Activated CD4-positive, alpha-beta memory T cell treated with anti-CD3 and anti-CD28 coated beads for 36 hours (primary cell): ENCODE measurements at places on chromosomes 1 and 21. TPM values are rescaled to one million over a fixed set of nuclear protein-coding genes. Genes with fewer than 3 reads are reported as not detected.

- DNase-seq = no peak
Observed at GRCh38 chr1:85089203-85089602, 40.9 kb upstream of the MCOLN3 start.

DNA sequence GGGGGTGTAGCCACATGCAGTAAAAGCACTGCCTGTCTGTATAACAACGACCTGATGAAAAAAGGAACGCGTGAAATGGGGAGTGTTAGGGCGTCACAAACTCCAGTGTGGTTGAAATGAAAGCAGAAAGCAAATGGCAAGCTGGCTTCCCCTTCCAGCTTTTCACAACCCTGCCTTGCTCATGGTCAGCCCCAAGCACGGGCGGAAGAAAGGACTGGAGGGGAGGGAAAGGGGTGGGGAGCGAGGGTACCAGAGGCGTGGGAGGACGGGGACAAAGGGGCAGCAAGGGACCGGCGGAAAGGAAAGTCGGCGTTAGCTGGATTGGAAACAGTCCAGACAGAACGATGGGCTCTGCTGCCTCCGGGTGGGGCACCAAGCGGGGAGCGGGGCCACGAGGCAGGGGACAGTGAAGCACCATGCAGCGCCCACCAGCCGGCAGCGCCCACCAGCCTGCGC is 9.6 kb downstream of the VPS26C start:
- DNase-seq = no peak

DNA sequence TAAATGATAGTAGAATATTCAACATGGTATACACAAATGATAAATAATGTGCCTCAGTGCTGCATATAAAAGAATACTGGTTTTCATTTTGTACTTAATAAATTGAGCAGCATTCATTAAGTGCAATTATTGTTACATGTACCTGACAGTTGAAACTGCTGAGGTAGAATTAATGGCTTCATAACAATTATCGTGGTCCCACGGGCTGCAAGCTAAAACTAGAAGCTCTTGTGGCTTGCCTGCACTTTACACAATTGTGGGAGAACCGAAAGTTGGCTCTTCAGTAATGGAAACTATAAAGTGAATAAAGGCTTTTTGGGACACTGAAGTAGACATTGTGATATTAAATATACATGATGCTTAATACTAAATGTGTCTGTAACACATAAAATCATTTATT is 23.2 kb downstream of the INSL5 start:
- DNase-seq = no peak

DNA sequence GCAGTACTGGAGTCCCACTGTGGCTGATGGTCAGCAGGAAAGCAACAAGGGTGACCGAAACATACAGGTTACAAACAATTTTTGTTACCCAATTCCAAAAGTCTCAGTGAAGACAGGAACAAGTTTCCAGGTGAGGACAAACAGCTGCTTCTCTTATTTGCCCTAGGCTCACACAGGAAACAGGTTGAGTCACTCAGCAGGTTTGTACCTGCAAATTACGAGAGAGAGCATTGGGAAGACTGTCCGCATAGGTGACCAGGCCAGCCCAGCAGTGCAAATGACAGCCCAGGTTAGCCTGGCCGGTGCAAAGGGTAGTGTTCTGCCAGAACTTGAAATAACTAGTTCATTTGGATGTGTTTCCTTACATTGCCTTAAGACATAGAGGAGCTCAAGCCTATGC is 40.0 kb upstream of the DSCAM start:
- DNase-seq = no peak

DNA sequence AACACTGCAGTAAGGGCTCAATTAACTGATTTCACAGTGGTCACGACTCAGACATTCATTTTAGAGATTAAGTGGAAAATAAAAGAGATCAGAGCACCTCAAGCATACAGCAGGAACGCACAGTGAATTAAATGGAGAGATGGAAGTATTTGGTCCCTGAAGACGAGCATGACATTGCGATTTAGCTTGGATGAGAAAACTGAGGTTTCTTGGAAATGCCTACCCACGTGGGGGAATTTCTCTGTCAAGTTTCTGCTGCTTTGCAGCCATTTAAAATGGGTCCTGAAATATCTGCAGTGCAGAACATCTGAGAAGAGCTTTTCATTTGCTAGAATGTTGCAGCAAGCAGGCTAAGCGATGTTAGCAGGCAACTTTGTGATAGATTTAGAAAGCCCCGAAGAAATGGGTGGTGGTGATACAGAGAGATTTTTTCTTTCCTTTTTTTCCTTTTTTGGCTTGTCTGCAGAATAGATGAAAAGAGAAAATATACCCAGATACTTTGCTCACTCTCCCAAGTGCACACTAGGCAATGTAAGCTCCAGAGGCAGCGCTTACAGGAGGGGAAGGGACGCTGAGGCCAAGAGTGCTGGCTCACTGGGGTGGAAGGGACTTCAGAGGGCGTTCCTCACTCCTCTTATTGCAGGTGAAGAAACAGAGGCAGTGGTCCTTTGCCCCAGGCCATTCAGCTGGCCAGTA is 258.0 kb downstream of the KCNJ6 start:
- DNase-seq = no peak

GRCh38 chr1:157849229-157849875 is 7.7 kb upstream of the CD5L start:
- no peak for DNase-seq

DNA sequence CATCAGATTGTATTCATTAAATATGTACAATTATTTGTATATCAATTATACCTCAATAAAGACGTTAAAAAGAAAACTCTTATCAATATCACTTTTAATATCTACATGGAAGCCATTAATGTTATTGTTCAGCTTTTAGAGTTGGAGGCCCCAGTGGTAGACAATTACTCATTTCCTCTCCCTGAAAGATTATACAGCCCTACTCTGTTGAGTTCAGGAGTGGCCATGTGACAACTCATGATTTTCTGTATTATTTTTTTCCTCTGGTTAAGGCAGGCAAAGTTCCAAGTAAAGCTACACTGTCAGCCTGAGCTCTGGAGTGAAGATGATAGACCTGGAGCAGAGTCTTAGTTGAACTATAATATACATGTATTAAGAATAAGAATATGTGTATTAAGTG is 247.9 kb upstream of the B3GALT2 start:
- DNase-seq = no peak

DNA sequence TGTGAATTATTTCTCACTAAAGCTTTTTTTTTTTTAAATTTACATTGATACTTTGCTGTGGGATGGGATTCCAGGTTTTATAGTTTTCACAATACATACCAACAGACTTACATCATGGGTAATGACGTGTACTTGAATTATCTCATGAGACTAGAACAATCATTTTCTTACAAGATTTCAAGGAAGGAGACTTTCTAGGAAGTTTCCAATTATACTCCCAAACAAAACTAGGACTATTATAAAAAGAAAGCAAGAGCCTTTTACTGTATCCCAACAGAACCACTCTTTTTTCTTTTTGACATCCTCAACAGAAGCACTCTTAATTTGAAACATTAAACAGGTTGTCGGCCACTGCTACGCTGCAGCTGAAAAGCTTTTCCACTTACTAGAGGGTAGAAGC is 48.7 kb downstream of the TESK2 start:
- DNase-seq = no peak

GRCh38 chr21:14686466-14687267 is 140.6 kb upstream of the SAMSN1 start:
- no peak for DNase-seq

DNA sequence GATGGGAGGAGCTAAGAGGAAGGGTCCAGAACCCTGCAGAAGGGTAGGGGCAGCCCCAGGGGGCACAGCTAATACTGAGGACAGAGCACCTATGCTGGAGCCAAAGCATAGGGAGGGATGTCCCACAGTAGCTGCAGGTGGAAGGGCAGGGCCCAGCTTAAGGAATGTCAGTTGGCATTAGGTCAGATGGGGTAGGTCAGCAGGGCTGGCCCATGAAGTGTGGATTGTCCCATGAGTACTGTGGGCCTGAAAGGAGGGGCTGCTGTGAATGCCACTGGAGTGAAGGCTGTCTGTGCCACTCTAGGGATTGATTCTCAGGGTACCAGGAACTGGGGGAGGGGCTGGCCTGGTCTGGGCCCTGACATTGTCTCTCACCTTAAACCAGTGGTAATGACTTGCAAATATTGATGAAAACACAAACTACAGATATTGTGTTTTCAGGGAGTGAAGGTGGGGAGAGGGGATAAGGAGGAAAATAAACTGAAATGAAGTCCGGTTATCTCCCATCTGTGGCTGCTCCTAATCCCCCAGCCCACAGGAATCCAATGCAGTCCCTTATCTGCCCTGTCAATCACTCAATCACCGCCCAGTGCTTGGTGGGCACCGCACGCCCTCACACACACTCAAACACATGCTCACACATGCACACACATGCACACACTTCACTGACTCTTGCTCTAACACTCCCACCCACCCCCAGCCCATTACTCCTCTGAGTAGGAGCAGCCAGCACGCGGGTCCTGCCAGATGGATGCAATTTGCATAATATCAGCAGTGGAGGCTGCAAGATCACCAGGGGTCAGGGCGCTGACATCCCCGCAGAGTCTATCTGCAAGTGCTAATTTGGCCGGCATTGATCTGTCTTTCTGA is 27.8 kb downstream of the DMAP1 start:
- DNase-seq = no peak

GRCh38 chr1:119347858-119348257 is 20.7 kb upstream of the HAO2 start:
- DNase-seq = peak; percentile 45

- DNase-seq = no peak
Observed at GRCh38 chr21:28142697-28143096, 850.0 kb downstream of the LTN1 start.

- DNase-seq = no peak
Observed at GRCh38 chr1:148315071-148315811, 163.2 kb upstream of the NBPF11 start.

DNA sequence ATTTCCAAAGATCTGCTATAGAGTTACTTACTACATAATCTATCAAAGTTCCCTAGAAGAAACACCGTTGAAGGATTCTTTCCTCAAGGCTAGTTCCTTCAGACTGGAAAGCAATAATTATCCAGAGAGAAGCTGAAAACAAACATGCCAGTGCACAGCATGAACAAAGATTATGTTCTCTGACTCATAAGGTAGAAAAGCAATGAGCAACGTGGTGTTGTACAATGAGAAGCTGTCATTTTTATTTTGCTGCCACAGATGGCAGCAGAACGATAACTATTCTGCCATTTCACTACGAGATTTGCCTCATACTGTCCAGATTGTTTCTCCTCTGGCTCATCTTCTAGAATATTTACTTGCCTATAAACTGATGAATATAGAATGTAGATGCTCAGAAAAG is 10.7 kb downstream of the EXTL2 start:
- no peak for DNase-seq

GRCh38 chr1:24155011-24155782 is 12.3 kb upstream of the IL22RA1 start:
- DNase-seq = peak; percentile 22

DNA sequence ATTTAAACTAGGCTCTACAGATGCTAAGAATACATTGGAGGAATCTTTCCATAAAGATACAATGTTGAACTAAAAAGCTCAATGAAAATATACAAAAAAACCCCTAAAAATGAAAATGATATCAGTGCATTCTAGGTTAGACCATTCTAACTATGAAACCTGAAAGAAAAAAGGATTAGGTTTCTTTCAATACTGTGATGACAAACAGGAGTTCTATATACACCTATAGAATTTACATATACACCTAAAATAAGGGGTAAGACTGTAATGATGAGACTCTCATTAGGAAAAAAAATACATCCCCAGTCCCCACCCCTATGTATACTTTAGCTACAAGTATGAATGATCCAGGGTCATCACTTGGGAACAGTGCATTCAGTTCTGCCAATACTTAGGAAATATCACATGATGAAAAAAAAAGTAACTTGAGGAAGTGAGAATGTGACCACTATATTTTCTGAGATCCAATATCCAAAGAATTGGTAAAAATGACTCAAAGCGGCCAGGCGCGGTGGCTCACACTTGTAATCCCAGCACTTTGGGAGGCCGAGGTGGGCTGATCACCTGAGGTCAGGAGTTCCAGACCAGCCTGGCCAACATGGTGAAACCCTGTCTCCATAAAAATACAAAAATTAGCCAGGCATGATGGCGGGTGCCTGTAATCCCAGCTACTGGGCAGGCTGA is 26.3 kb downstream of the SELENOF start:
- no peak for DNase-seq

- no peak for DNase-seq
Observed at GRCh38 chr1:119871881-119872280, 24.4 kb downstream of the ADAM30 start.

- no peak for DNase-seq
Observed at GRCh38 chr1:5351366-5351765, 640.9 kb downstream of the NPHP4 start.

DNA sequence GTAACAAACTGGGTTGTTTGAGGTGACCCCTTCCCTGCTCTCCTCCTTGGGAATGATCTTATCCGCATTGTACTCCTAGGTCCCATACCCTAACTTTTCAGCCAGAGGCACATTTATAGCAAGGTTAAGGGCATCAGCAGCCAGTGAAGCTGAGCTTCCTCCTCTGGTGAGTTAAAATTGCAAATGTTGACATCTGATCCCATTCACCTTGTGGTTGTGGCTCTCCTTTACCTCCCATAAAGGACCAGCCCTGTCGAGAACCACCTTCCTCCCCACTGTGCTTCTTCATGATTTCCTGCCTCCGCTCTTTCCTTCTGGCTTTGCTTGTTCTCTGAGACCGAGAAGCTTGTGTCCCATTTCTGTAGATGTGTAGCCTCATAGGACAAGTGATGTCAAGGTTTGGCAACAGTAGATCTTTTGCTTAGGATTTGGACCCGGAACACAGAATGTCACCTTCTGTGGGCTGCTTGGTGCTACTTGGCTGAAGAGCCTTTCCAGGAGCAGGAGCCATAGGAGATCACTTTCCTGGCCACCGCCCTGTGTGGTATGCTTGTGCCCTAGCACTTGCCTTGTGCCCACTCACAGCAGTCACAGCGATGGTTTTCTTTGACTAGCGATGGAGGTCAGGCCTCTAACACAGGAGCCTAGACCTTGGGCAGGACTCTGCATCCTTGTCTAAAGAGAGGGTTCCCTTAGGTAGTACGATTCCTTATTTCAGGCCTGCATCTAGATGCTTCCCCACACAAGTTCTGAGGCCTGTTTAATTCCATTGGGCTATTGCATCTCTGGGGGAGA is 18.8 kb downstream of the SZRD1 start:
- no peak for DNase-seq

DNA sequence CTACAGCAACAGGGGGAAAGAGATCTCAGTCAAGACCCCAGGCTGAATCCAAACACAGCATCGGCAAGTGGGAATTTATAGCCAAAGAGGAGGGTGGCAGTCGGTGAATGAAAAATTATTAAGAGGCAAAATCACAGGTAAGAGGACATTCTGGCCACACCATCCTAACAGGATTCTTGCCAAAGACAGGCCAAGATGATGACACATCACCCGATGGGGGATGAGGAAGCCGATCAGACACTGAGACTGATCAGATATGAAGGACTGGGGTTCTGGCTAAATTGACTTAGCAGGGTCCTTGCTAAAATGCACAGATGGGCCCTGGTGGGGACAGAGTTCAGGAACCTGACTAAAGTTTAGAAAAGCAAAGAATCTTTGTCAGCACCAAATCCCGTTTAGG is 402.2 kb downstream of the SMYD3 start:
- DNase-seq = no peak

Gene RSPH1
- 0.38 TPM for total RNA-seq

Gene IL6R
- total RNA-seq = 30.2 TPM

Gene C1orf141
- 1.2 TPM for total RNA-seq

Gene NR5A2
- total RNA-seq = not detected

Gene LHX8
- not detected for total RNA-seq
